ENCODE measurements at places on chromosomes 16 and 17.

DNA sequence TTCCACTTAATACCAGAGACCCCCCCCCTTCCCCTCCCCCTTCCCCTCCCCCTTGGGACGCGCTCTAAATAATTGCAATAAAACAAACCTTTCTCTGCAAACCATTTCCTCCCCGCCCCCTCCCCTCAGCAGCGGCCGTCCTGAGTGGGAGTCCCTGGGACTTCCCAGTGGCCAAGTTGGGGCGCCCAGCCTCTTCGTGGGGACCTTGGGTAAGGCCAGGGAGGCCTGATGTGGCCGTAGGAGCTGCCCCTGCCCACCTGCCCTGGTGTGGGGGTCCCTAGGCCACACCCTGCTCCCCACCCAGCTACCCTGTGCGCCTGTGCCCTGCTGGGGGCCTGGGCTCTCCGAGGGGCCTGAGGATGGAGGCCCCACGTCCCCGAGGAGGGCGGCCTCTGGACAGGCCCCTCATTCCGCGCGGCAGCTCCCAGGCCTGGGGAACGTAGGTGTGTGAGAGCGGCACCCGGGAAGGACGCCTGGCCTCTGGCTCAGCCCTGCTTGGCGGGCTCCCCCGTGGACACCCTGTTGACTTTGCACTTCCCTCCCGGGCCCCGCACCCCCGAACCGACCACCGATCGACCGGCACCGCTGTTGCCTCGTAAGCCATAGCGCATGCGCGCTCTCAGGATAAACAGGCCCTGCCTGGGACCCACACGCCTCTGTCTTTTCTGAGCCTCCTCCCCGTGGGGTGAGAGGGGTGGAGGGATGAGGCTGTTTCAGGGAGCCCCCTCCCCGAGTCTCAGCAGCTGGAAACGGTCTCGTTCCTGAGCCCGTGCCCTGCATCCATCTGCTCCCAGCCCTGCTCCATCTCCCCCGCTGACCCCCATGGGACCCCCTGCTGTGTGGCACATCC, 9.0 kb downstream of the NTHL1 start:
- no peak for DNase-seq

DNA sequence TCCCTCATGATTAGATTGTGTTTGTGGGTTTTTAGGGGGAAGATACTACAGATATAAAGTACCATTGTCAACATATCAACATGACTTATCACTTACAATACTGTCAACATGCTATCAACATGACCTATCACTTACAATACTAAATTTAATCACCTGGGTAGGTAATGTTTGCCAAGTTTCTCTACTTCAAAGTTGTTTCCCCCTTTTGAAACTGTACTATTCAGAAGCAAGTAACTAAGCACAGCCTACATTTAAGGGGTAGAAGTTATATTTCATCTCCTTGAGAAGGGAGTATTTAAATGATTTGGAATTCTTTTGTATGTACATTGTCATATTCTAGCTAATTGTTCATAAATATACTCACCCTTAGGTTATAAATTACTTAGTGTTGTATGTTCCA, 68.7 kb downstream of the TRIM37 start:
- DNase-seq, result no peak

- no peak for DNase-seq
Measured at GRCh38 chr17:13851889-13852288, 217.4 kb upstream of the COX10 start.

- DNase-seq, result no peak
Measured at GRCh38 chr16:71476457-71477124, 12.5 kb downstream of the ZNF19 start.

Measured in globus pallidus (tissue), 1 donor.